ENCODE measurements at places on chromosomes 1 and 21.

- no peaks in the 10 kb centered on the region for H3K4me1 ChIP-seq
- no peak overlapping the region for H3K27ac ChIP-seq
- H3K36me3 ChIP-seq, result no peaks in the 10 kb centered on the region
- H3K27me3 ChIP-seq, result no peaks in the 10 kb centered on the region
Measured at GRCh38 chr1:198701250-198701649, 62.4 kb downstream of the PTPRC start.

GRCh38 chr1:223770621-223771315 is 58.4 kb downstream of the CAPN2 start:
- H3K4me1 ChIP-seq, result peaks cover 33% of the 10 kb centered on the region
- H3K27me3 ChIP-seq, result no peaks in the 10 kb centered on the region
- H3K4me3 ChIP-seq, result no peak overlapping the region
- peak; percentile 46 for DNase-seq
- peak overlapping the region; percentile 63 for H3K27ac ChIP-seq

- no peak overlapping the region for H3K4me3 ChIP-seq
- H3K27ac ChIP-seq, result peak overlapping the region; percentile 6
- H3K4me1 ChIP-seq, result no peaks in the 10 kb centered on the region
- H3K36me3 ChIP-seq, result no peaks in the 10 kb centered on the region
- no peaks in the 10 kb centered on the region for H3K27me3 ChIP-seq
- DNase-seq, result no peak
Measured at GRCh38 chr21:27306791-27307775, 340.2 kb upstream of the ADAMTS5 start.

DNA sequence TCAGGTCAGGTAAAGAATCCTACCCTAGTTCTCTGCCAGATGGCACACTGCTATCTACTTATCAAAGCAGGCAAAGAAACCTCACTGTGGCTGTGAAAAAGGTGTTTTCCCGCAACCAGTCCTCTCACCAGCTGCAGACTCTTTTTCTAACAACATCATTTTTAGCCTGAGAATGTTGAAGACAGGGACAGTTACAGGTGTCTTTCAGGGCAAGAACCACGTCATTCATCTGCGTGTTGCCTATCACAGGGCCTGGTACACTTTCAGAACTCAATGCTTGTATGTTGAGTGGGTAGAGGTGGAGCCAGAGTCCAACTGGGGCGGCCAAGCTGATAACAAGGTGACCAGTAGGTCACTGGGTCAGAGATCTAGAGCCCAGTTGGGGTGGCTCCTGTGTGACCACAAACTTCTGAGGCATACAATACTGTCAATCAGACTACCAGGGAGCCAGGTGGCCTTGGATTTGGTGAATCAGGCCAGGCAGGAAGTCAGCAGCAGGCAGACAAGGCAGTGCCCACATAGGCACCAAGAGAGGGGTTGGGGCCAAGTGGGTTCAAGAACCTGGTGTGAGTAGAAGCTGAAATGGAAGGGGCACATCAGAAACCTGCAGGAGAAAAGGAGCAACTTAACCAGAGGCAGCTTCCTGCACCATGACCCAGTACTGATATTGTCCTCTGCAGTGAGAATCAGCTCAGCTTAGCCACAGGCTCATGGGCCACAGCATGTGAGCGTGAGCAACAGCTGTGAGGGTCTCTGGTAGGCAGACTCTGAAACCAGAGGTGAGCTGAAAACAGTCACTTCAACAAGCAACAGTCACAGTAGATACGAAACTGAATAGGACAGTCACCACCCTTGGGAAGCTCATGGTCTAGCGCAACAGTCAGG is 123.6 kb downstream of the DTL start:
- H3K4me1 ChIP-seq, result no peaks in the 10 kb centered on the region
- H3K27ac ChIP-seq, result no peak overlapping the region
- no peak overlapping the region for H3K4me3 ChIP-seq
- no peak for DNase-seq

GRCh38 chr1:89780721-89781120 is 40.1 kb upstream of the LRRC8D start:
- no peak overlapping the region for H3K4me3 ChIP-seq
- H3K27me3 ChIP-seq, result no peaks in the 10 kb centered on the region
- DNase-seq, result no peak
- no peaks in the 10 kb centered on the region for H3K36me3 ChIP-seq
